ENCODE measurements at places on chromosomes 1 and 21.

- no peak for DNase-seq
Measured at GRCh38 chr1:243487649-243488227, 231.9 kb downstream of the SDCCAG8 start.

DNA sequence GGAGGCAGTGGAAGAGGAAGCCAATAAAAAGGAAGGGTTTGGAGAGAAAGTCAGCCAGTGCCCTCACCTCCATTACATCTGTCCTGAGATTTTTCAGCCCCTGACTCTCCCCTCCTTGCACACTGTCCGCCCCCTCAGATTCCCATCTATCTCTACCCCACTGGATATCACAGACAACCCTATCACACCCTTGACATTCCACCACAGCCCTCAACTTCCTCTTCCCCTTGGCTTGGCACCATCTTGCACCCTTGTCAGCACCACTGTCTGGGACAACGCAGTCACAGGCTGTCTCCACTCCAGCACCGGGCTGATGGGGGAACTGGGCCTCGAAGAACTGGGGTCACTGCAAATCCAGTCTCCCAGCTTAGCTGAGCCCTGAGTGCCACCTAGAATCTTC is 14.2 kb upstream of the PLEKHA6 start:
- no peak for DNase-seq

DNA sequence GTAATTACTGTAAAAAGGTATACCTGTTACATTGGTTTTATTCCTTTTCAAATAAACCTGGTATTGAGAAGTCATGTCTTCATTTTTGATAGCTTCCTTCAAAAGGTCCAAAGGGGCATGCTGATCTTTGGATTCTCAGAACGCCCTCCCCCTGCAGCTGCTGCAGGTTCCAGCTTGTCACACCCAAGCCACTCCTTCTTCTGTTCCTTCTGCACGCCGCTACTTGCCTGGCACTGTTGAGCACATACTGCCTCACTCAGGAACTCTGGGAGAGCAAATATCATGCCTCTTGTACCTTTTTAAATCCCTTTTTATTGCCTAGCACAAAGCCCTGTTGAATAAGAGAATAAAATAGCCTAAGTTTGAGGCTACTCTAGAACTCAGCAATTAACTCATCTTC is 136.9 kb downstream of the BARHL2 start:
- no peak for DNase-seq

DNA sequence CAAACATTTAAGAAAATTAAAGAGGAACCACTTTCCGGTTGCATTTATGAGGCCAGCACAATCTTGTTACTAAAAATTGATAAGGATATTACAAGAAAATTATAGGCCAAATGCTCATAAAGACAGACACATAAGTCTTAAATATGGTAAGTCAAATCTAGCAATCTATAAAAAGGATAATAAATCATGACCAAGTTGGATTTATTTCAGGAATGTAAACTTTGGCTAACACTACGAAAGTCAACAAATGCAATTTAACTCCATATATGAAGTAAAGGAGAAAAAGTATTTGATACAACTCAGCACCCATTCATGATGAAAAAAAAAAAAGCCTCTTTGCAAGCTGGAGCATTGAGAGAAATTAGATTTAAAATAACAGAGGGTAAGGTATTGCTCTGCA is 6.3 kb downstream of the HHAT start:
- DNase-seq, result no peak

DNA sequence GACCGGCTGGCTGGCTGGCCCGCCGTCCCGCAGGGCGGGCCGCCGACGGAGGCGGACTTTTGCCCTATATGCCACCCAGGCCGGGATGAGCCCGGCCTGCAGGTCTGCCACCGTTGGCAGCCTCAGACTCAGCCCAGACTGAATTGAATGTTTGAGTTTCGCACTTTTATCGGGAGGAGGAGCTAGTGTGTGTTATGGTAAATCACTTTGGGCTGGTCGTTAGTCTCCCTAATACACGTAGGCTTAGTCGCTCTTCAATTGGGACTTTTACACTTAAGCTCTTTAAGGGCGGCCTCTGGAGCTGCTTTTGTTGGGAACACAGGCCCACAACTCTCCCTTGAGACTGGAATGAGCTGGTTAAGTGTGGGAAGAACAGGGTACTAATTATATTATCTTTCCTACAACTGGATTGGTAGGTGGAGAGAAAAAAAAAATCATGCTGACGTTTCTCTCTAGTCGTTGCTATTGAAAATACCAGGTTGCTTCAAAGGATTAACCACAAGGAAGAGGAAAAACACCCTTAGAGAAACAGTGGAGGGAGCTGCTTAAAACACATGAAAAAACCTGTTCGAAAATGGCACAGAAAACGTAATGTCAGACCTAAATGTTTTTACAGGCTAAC is 1.4 kb upstream of the IRF2BP2 start:
- DNase-seq, result no peak

- DNase-seq, result no peak
Measured at GRCh38 chr1:32701951-32702598, 495 bp downstream of the SYNC start.

GRCh38 chr1:162609306-162609705 is 23.0 kb upstream of the DDR2 start:
- DNase-seq, result no peak

DNA sequence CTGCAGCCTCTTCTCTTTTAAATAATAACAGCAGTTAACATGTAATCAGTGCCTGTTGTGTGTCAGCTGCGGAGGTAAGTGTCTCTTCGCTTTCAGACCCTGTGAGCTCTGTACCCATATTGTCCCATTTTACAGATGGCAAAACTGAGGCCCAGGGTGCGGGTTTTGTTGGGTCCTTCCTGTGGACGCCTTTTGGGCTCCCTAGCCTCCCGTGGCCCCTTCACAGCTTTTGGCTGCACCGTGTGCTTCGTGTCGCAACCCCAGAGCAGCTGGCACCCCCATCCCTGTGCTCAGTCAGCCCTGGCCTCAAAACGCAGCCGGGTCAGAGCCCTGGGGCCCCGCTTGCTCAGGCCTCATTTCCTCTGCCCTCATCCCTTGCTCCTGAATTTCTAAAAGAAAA is 53.8 kb downstream of the TLR5 start:
- no peak for DNase-seq

- DNase-seq, result no peak
Measured at GRCh38 chr1:47940779-47941178, 56.4 kb downstream of the TRABD2B start.

DNA sequence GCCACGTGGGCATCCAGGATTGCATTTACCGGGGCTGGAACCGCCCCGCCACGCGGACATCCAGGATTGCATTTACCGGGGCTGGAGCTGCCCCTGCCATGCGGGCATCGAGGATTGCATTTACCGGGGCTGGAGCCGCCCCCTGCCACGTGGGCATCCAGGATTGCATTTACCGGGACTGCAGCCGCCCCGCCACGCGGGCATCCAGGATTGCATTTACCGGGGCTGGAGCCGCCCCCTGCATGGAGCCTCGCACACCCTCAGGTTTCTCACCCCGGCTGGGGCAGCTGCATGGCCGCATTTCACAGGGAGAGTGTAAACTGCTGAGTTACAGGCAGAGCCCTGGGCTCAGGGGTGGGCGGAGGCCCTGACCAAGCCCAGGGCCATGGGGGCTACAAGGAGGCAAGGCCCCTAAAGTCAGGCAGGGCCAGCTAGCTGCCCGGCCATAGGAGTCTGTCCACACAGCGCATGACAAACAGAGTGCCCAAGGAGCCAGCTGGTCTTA is 166.8 kb upstream of the ARHGEF16 start:
- DNase-seq, result no peak

GRCh38 chr1:19110257-19110927 is 99.7 kb downstream of the UBR4 start:
- no peak for DNase-seq
